ENCODE measurements at places on chromosomes 16 and 17.

- DNase-seq = no peak
Observed at GRCh38 chr17:41529491-41529915, 1.4 kb upstream of the KRT19 start.

GRCh38 chr16:78249056-78249455 lies 149.6 kb downstream of the WWOX start:
- peak; percentile 77 for DNase-seq

DNA sequence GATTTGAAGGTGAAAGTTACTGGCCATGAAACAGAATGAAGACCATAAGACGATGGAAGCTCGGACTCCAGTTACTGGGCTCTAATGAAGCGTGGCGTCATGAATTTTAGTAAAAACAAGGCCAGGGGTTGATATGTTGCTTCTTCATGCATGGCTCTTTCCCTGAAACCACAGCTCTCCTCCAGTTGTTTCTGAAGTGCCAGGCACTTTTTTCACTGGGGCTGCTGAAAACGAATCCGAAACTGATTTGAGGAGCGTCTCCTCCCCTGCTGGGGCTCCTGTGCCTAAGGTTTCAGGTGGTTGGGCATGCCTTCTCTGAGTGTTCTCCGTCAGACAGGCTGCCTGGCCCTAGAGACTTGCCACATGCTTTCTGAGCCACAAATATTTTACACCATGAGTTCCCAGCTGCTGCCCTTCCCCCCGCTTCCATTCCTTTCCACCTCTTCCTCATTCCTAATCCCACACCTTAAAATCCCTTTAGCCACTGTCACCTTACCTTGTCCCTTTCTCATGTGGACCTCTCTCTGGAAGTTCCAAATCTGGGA lies 3.7 kb upstream of the MYL4 start:
- no peak for DNase-seq

DNA sequence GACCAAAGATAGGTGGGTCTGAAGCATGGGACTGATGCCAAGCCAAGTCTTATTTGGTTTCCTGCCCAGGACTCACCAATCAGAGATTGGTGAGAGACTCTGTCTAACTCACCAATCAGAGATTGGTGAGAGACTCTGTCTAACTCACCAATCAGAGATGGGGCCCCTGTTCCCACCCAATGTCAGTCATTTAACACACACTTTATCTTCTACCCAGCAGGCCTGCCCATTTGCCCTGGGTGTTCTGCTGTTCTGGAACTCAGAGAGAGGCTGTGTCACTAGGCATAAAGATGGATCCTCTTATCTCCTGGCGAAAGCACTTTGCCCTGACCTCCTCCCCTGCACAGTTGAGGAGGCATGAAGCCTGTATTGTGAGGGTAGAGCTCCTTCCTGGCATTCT lies 5.4 kb upstream of the RHOT1 start:
- DNase-seq = no peak

- peak; percentile 72 for DNase-seq
Observed at GRCh38 chr16:8551388-8552332, 38.7 kb downstream of the TMEM114 start.

GRCh38 chr16:2663553-2664546 lies 18.5 kb upstream of the KCTD5 start:
- DNase-seq = no peak
